C1 segment of cervical spinal cord (tissue), 14 donors: ENCODE measurements at places on chromosomes 3 and 15.

- DNase-seq: no peak
Observed at GRCh38 chr3:179663093-179663492, 10.3 kb downstream of the USP13 start.

DNA sequence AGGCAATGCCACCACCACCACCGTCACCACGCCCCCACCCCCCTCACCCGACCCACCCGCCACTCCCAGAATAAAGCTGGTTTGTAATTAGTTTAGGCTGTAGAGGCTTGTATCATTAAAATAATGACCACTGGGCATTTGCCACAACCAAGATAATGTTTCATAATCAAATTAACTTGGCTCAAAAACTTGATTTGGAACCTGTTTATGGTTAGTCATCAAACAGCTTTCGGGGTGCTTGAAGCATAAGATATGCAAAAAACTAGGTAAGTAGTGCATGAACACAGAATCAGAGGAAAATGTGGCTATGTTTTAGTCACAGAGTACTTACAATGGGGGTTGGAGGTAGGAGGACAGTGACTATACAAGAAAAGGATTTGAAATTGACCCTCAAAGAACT, 115.1 kb downstream of the FHIT start:
- no peak for DNase-seq

GRCh38 chr15:40498418-40498817, 27.6 kb downstream of the CHST14 start:
- DNase-seq: no peak

GRCh38 chr15:32042269-32042972, 12.1 kb downstream of the CHRNA7 start:
- DNase-seq: no peak

GRCh38 chr3:146371902-146372301, 97.5 kb downstream of the PLSCR2 start:
- DNase-seq: no peak

DNA sequence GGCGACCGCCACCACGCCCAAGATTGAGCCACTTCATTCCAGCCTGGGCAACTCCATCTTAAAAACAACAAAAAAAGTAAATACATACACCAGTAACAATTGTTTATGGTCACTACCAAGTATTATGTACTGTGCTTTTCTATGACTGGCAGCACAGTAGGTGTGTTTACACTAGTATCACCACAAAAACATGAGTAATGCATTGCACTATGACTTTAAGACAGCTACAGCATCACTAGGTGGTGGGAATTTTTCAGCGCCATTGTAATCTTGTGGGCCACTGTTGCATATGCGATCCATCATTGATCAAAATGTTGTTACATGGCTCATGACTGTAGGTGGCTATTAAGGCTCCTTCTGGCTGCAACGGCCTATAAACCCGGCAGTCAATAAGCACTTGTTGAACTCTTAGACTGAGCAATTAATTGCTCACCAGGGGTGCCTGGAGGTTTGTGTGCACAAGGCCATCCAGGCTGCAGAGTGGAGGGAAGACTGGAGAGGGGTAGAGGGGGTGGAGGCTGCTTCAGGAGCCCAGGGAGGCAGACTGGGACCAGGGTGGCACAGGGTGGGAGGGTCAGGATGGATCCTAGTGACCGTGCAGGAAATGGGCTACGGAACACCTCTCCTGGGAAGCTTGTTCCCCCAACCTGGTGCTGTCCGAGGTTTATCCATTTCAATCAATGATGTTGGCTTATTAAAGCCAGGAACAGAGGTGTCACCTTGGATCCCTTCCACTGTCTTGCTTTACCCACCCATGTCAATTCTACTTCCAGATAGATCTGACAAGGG, 17.9 kb upstream of the COPG1 start:
- no peak for DNase-seq

GRCh38 chr3:197306374-197307086, 8.1 kb upstream of the DLG1 start:
- no peak for DNase-seq

- no peak for DNase-seq
Observed at GRCh38 chr15:26805470-26805869, 32.6 kb upstream of the GABRB3 start.

DNA sequence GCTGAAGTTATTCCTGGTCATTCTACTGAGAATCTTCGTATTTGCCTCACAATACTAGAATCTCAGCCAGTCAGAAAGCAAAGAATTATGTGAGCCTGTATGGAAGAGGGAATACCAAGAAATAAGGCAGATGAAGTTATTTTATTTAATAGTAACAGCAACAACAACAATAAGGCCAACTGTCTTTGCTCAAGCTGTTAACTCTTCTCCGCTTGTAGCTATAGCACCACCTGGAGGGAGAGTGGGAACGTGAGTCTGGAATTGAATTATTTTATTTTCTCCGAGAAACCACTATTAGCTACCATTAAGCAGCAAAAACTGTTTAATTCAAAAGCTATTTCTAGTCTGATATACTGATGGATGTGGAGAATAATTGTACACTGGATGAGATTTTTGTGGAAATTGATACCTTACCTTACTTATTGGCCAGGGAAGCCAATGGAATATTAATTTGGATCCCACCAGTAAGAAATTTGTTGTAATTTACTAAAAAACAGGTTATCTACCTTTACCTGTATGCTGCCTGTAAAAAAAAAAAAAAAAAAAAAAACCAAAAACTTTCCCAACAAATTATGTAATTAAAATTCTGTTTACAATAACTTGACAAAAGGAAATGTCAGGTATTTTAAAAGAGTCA, 50.1 kb downstream of the CALML4 start:
- DNase-seq: no peak

GRCh38 chr3:152160350-152161011, 108.2 kb upstream of the MBNL1 start:
- DNase-seq: no peak

- no peak for DNase-seq
Observed at GRCh38 chr3:187267306-187267705, 24.2 kb downstream of the MASP1 start.

DNA sequence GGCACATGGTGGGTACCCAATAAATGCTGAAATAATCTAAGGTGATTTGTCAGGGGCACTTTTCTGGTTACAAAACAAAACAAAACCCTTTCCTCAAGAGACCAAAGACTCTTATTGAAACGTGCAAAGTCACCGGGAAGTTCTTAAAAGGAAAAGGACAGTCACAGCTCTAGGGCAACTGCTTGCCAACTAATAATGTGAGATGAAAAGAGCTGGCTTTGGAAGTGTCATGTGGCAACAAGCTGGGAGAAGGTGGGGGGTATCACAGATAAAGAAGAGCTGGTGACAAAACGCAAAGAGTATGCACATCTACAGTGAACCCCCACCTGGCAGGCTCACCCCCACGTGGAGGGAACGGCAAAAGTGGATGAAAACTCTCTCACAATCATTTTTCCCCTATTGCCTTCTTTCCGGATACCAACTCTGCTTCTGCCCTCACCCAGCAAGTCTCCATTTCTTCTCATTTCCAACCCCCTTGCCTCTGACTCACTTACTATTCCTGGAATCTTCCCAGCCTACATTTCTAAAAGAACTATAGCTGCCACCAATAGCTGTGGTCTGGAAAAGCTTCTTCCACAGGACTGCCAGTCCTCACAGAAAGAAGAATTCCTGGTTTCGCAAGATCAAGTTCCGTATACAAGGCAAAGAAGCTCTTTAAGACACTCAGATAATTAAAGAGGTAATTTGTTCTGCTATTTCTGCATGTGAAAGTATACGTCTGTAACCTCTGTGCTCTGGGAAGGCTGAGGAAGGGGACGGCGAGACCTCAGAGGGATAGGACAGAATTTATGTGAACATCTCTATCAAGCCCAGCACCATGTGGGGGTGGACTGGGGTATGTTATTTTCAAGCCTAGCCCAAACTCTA, 21.8 kb upstream of the ANPEP start:
- DNase-seq: no peak

- no peak for DNase-seq
Observed at GRCh38 chr3:101122681-101123080, 129.5 kb upstream of the ABI3BP start.

GRCh38 chr3:70067860-70068521, 68.5 kb downstream of the SAMMSON start:
- no peak for DNase-seq

DNA sequence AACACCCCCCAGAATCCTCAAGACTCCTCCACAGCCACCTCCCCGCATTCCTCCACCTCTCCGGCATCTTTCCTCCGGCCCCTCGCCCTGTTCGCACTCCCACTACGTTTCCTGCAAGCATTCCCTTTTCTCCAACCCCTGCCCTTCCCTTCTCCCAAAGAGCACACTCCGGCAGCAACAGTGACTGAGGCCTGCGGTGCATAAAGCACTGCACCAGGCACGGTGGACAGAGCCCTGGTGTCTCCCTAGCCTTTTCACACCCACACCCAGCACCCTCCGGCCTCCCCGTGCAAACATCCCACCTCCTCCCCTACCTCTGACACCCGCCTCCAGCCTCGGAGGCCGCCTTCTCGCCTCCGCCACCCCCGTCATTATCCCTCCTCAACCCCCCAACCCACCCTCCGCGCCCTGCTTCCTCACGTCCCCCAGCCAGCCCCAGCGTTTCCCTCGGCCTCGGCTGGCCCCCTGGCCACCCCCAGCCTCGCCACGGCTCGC, 577 bp downstream of the ZNF148 start:
- no peak for DNase-seq

DNA sequence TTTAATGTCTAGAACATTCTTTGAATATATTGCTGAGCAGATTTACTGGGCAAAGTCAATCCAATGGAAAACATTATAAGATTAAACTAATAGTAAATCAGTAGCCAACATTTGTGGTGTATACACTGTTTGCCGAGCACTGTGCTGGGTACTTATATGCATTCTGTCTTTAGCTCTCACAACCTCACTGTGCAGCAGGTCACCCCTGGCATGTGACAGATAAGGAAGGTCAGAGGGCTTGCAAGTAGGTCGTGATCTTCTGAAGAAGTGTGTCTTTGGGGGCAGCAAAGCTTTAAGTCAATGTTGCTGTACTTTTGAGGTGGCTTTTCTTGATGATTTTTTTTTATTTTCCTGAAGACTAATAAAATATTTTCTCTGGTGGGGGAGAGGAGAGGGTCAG, 62.2 kb downstream of the TCAIM start:
- DNase-seq: no peak

GRCh38 chr15:81575436-81576123, 201.6 kb upstream of the TMC3 start:
- DNase-seq: no peak

- DNase-seq: no peak
Observed at GRCh38 chr3:72587282-72587681, 261.0 kb downstream of the SHQ1 start.

DNA sequence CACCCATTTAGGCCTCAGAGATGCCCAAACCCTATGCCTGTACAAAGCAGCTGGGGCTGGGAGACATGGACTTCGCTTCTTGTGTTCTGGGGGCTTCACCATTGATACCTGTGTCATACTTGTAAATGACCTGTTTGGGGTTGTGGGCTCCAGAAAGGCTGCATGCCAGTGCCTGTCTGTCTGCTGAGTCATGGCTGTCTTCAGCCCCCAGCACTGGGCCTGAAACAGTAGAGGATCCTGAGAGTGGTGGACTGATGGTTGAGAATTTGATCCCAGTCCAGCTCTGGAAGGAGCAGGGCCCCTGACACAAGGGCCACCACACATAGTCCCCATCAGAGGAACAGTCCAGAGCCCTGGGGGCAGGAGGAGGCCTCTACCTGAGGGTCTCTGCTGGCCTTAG, 24.6 kb upstream of the APEH start:
- DNase-seq: no peak

DNA sequence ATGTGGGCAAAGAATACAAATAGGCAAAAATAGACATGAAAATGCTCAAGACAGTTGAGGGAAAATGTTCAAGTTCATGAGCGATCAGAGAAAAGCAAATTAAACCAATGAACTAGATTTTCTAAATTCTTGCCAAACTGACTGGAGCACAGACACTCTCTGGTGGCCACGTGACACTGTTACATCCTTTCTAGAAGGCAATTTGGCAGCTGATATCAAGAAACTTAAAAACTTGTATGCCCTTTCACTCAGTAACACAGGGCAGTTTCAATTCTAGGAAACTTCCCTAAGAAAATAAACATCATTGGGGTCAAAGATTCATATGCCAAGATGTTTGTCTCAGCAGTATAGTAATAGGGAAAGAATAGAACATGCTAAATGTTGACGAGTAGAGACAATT, 52.2 kb downstream of the ABHD5 start:
- no peak for DNase-seq

- DNase-seq: no peak
Observed at GRCh38 chr15:64901914-64902313, 9.8 kb upstream of the ANKDD1A start.

GRCh38 chr3:13262493-13263211, 157.5 kb downstream of the NUP210 start:
- DNase-seq: no peak

GRCh38 chr15:66164788-66165187, 88.8 kb downstream of the MEGF11 start:
- no peak for DNase-seq

DNA sequence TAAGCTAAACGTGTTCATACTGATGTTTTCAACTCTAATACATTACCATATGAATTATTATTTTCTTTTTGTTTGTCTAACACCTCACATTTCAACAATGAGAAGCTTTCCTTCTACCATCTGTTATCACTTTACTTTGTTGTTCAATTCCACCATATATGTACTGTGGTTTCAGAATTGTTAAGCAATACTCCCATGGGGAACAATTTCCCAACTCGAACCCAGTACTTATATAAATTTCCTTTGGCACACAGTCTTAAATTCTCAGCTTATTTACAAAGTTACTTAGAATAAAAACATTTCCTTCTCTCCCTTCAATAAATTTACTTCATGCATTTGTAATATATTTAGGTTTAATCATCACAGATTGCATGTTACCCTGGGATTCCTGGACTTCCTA, 1764.4 kb downstream of the OTOL1 start:
- DNase-seq: no peak

DNA sequence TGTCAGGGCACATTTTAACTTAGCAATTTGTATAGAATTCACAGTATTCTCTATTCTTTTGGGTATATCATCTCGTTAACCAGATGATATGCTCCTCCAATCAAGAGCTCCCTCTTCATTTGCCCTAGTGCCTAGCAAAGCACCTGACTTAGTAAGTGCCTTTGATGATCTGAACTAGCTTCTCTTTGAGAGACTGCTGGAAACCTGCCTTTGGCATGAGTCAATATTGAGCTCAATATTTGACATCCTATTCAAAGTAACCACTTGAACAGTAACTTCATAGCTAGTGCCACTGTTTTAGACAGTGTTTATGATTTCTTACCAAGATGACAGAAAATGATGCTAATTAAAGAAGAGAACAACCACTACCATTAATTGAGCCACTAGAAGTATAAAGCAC, 696.3 kb upstream of the UBE2E2 start:
- DNase-seq: no peak

DNA sequence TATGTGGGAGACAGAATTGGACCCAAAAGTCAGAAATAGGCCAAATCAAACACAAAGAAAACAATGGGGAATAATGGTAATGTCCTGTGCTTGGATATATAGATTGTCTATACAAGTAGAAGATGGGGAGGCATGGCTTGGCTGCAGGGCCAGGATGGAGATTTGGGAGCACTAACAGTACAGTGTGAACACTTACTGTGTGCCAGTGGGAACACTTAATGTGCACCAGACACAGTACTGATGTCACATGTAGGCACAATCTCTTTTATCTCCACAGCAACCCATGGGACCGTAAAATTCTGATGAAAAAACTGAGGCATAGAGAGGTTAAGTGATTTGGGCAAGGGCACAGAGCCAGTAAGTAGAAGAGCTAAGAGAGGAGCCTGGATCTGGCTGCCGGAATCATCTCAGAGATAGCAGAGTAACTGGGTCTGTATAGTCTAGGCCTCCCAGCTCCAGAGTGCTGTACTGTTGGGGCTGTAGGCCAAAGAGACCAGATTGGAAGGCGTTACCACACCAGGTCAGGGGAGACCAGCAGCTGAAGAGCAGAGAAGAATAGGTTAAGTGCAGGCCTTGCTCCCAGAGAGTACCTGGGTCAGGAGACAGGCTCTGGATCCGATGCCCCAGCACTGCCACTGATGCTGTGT, 63.3 kb downstream of the RLBP1 start:
- DNase-seq: no peak
